ENCODE measurements at places on chromosomes 3 and 15. TPM values are rescaled to one million over a fixed set of nuclear protein-coding genes. Genes with fewer than 3 reads are reported as not detected.

- H3K4me1 ChIP-seq = peaks cover 50% of the 10 kb centered on the region
- no peaks in the 10 kb centered on the region for H3K27me3 ChIP-seq
- peak overlapping the region; percentile 77 for H3K27ac ChIP-seq
- H3K4me3 ChIP-seq = no peak overlapping the region
- peaks cover 90% of the 10 kb centered on the region for H3K36me3 ChIP-seq
Observed at GRCh38 chr15:74626752-74627692, 11.4 kb downstream of the CLK3 start.

DNA sequence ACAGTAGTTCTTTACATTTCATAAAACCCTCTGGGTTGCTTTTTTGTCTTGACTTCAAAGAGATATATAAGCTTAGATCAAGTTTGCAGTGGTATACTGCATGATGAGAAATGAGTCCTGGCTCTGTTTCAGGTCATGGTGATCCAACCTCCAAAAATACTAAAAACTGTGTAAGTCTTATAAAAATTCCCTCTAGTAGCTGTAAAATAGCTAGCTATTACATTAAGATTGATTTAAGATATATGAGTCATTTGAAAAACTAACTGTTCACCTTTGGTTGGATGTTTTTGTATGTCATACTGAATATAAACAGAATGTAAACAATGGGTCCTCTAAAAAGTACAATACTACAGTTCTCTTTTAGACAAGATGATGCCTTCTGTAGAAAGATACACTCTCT is 879.2 kb downstream of the ROBO1 start:
- H3K27ac ChIP-seq = no peak overlapping the region
- DNase-seq = no peak
- no peaks in the 10 kb centered on the region for H3K4me1 ChIP-seq

DNA sequence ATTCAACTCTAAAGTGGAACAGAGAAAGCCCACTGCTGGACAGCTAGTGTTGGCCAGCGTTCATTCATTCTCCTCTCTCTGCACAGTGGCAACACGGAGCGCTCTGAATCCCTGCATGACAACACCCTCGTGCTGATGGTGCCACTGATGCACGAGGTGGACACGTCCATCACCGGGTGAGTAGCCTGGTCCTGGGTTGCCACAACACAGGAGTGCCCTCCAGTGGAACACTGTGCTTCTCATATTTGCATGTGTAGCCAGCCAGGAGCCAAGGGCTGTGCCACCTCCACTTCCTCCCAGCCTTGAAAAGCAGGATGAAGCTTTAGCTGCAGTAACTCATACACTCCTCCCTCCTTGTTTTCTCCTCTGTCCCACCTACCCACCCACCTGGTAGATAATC is 120.0 kb upstream of the CTDSPL start:
- H3K27me3 ChIP-seq = no peaks in the 10 kb centered on the region
- no peaks in the 10 kb centered on the region for H3K4me1 ChIP-seq
- H3K4me3 ChIP-seq = no peak overlapping the region
- no peak overlapping the region for H3K27ac ChIP-seq
- no peaks in the 10 kb centered on the region for H3K36me3 ChIP-seq

DNA sequence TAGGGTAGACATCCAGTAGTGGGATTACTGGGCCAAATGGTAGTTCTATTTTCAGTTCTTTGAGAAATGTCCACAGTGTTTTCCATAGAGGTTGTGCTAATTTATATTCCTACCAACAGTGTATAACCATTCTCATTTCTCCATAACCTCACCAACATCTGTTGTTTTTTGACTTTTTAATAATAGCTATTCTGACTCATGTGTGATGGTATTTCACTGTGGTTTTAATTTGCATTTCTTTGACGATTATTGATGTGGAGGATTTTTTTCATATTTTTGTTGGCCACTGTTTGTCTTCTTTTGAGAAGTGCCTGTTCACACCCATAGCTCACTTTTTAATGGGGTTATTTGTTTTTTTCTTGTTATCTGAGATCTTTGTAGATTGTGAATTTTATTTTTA is 125.2 kb downstream of the CFAP20DC start:
- no peak overlapping the region for H3K27ac ChIP-seq
- no peak for DNase-seq
- H3K4me1 ChIP-seq = no peaks in the 10 kb centered on the region
- H3K4me3 ChIP-seq = no peak overlapping the region
- no peaks in the 10 kb centered on the region for H3K36me3 ChIP-seq

Gene MAP4
- 132 TPM for total RNA-seq

Gene FRMD5
- total RNA-seq = not detected

Data from B cell (primary cell).